ENCODE measurements at places on chromosomes 7 and 10.
A peak's percentile ranks its signal among the peaks of the same experiment; 100 is the strongest.

- no peak for DNase-seq
These were observed 220.2 kb downstream of the PTEN start for GRCh38 chr10:88083597-88083989.

DNA sequence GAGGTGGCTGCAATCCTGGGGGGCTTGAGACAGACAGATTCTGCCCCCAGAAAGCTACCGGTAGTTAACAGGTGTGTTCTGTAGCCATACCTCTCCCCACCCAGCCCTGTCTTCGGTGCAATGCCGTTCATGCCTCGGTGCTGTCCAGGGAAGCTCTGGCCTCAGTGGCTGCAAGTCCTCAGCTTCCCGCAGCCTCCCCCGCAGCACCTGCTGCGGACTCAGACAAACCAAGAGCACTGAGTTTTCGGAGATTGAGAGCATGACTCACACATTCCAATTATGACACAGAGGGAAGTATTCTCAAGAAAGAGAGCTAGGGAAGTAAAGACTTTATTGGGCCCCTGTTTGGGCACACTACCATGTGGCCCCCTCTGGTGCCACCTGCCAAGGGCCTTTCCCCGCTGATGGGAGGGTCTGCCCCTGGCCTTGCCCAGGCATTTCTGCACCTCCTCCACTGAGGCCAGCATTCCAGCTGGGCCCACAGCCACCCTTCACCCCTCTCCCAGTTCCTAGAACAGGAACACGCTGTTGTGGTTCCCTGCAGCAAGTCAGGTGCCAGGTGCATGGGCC is 30.2 kb upstream of the EZH2 start:
- DNase-seq, result no peak

DNA sequence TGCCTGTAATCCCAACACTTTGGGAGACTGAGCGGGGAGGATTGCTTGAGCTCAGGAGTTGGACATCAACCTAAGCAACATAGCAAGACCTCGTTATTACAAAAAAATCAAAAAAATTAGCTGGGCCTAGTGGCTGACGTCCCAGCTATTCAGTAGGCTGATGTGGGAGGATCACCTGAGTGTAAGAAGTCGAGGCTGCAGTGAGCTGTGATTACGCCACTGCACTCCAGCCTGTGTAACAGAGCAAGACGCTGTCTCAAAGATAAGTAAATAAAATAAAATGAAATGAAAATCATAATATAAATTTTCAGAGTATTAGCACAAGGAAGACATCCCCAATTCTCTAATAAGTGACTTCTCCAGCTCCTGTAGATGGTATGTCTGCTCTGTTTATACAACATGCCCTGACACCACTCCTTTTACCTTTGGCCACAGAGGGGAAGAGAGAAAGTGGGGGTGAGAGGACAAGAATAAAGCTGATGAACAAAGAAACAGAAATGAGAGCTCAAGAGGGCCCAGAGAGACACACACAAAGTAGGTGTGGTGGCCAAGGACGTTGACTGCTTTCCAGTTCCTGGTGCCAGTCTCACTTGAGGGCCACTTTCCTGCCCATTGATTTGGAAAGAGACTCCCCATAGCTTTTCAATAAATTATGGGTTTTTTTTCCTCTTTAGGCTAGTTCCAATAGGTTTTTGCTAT is 62.9 kb downstream of the PTTG1IP2 start:
- no peak for DNase-seq

DNA sequence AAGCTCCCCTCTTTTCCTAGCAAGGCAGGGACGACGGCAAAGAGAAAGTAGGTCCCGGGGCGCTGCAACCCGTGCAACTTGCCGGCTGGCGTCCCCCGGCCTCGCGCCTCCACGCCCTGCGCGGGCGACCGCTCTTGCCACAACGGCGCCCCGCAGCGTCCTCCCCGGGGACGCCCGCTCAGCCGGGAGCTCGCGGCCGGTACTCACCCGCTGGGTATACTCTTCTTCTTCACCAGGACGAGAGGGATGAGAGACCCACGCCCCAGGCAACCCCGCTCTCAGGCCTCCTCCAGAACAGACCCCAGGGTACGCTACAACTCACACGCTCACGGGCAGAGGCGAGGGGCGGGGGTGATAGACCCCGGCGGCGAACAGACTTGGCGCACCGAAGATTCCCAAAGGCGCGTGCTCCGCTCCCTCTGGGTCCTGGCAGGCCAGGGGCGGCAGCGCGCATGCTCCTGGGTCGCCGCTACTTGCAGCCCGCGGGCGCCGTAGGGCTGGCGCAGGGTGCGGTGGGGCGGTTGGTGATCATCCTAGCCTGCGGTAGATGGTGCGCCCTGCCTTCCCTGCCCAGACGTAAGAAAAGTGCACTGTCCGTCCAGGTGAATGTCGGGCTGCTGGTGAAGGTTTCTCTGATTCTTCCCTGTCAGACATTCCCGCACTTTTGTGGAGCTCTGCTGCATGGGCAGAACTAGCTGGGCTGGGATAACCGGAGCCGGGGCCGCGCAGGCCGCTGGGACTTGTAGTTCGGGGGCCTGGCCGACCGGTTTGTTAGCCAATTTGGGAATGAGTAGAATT is at the start of gene CC2D2B:
Gene CC2D2B, plus strand, starts transcription at position 520 of the 798 bp plus-strand sequence. CDS start 3,349 bp downstream, outside the sequence.
- DNase-seq, result peak; percentile 88

DNA sequence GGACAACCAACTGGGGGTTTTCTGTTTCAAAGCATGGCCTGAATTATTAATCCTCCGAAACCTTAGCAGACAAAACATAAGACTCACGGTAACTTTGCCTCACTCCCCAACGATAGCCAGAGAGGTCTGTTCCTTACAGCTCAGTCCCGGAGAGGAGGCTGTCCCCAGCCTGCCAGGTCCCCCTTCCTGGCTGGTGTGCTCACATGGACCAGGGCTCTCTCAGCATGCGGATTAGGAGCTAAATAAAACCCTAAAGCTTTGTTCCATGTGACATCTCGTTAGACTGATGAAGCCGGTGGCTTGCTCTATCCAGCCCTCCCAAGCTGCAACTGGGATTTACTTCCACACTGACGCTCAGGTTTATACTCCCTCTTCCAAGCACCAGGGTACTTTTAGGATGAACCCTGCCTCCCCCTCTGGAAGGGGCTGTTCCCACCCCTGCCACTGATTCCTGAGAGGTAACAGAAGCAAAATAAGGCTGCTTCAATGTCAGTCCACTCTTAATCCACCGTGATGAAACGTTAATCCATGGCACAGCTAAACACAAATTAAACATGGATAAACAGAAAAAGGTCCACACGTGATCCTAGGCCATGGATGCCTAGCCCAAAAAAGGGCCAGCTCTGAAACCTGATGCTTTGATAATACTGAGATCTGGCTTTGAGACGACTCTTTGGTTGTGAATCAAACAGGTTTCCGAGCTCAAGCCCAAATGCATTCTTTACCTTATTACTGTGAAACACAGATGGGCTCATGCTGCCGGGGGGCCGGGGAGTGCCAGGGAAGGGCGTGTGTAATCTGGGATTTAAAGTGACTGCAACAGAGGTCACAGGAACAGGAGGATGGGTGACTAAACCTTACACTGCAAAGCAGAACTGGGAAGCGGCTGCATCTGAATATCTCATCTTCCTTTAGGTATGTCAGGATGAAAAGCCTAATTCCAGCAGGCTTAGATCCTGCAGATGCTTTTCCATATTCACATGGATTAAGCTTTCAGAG is 86.2 kb downstream of the ZRANB1 start:
- DNase-seq, result no peak

DNA sequence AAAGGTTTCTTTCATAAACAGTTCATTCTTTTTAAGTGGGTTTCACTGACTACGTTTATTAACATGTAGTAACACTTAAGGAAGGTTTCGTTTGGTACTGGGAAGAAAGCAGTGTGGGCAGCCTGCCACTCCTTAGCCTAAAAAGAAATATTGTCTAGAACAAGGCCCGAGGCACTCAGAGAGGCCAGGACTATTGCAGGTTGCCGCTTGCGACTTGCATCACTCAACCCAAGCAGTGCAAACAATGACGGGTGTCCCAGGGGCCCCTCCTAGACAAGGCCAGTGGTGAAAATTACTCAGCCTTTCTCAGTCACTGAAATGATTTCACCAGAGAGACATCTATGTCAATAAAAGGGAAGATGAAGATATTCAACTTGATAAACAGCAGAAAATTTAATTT is 243.9 kb downstream of the SNX13 start:
- DNase-seq, result no peak

- DNase-seq, result no peak
These were observed at the start of gene MSS51 for GRCh38 chr10:73433538-73433867. TSS of gene MSS51 (minus strand) at chr10:73433561. CDS start at chr10:73428284, 5,277 bp downstream.

- DNase-seq, result peak; percentile 48
These were observed at the start of gene ADAP1 for GRCh38 chr7:954330-955238. TSS of gene ADAP1 (minus strand) at chr7:954680. CDS start at chr7:954477, 203 bp downstream.

- no peak for DNase-seq
These were observed 98.4 kb upstream of the STEAP1B start for GRCh38 chr7:22598318-22598920.

- no peak for DNase-seq
These were observed 537.6 kb downstream of the LRMDA start for GRCh38 chr10:75969031-75969430.

DNA sequence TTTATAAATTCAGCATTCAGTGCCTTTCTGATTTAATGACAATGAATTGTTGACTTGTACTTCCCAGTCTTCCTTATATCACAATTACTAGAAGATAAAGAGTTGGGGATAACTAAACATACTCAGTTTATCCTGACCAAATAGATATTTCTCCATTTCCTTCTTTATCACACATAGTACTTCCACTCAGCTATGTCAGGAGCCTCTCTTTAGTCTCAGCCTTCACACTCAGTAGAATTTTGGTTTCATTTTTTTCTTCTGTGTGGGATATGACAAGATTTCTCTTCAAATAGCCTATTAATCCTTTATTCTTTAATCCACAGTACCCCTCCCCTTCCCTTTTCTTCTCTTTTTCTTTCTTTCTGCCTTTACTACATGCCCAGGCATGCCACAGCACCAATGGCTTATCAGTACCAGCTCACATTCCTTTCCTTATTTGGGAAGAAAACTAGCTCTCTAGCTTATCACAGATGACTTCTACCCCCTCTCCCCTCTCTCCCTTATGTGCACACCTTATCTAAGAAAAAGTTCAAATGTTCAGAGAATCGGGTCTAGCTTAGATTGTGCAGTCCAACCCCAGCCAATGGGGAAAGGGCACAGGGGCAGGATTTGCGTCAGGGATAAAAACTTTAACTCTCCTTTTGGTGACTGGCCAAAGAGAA is 109.0 kb downstream of the PHF14 start:
- DNase-seq, result no peak

GRCh38 chr7:98027342-98028033 is 37.5 kb upstream of the OCM2 start:
- no peak for DNase-seq

GRCh38 chr10:124465003-124465776 is 3.6 kb downstream of the LHPP start:
- DNase-seq, result no peak

DNA sequence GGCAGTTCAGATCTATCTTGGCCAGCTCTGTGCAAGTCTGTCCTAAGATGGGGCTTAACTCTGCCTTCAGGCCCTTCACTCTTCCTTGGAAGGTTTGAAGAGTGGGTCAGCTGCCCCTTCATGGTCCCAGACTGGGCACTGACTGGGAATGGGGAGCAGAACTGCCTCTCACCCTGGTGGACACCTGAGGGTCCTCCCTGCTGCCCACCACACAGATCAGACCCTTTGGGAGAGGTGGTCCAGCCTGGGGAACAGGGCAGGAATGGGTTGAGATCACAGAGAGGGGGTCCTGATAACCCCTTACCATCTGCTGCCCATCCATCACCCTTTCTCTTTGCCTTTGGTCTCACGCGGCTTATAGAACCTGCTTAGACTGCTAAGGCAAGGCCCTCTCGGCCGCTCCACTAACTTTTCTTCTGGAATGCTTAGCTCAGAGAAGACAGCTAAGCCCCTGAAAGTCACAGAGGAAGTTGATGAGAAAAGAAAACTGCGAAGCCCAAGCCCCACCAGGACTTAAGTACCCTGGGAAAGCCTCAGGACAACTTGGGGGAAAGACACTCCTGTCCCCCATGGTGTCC is 402 bp upstream of the CDHR1 start:
- DNase-seq, result no peak

DNA sequence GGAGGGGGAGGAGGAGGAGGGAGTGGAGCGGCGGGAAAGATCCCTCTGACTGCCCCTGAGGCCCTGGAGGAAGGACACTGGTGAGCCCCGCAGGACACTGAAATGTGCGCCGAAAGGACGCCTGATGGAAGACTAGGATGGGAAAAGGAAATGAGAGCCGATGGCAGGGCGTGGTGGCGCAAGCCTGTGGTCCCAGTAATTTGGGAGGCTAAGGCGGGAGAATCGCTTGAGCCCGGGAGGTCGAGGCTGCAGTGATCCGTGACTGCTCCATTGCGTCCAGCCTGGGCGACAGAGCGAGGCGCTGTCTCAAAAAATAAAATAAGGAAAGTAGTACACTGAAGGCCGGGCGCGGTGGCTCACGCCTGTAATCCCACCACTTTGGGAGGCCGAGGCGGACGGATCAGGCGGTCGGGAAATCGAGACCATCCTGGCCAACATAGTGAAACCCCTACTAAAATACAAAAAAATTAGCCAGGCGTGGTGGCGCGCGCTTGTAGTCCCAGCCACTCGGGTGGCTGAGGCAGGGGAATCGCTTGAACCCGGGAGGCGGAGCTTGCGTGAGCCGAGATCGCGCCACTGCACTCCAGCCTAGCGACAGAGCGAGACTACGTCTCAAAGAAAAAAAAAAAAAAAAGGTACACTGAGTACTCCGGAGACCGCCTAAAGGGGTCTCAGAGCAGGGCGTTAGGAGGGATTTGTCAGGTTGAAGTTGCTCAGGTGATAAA is 561 bp upstream of the HNRNPF start:
- peak; percentile 60 for DNase-seq

GRCh38 chr10:21519397-21519933 is 6.0 kb downstream of the SKIDA1 start:
- no peak for DNase-seq

GRCh38 chr10:100519311-100520051 is at the start of gene SEC31B:
TSS of gene SEC31B (minus strand) at chr10:100519861. CDS start at chr10:100516952, 2,909 bp downstream.
- no peak for DNase-seq

- DNase-seq, result no peak
These were observed 129.4 kb downstream of the DNAJB6 start for GRCh38 chr7:157465891-157466866.

DNA sequence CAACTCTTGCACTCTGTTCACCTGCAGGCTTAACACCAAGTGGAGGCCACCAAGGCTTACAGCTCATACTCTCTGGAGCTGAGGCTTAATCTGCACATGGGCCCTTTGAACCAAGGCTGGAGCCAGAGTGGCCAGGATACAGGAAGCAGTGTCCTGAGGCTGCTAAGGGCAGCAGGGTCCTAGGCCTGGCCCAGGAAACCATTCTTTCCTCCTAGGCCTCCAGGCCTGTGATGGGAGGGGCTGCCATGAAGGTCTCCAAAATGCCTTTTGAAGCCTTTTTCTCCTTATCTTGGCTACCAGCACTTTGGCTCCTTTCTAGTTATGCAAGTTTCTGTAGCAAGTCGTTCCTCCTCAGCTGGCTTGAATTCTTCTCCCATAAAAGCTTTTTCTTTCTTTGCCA is 68.0 kb upstream of the GNAI1 start:
- DNase-seq, result no peak

All from left hindlimb (tissue), 1 donor.